Suppressor macrophage treated with lipopolysaccharide for 4 hours (primary cell): ENCODE measurements at places on chromosomes 1 and 21.
A peak's percentile ranks its signal among the peaks of the same experiment; 100 is the strongest.

GRCh38 chr1:14849038-14849437 is 250.6 kb downstream of the KAZN start:
- no peak for DNase-seq

DNA sequence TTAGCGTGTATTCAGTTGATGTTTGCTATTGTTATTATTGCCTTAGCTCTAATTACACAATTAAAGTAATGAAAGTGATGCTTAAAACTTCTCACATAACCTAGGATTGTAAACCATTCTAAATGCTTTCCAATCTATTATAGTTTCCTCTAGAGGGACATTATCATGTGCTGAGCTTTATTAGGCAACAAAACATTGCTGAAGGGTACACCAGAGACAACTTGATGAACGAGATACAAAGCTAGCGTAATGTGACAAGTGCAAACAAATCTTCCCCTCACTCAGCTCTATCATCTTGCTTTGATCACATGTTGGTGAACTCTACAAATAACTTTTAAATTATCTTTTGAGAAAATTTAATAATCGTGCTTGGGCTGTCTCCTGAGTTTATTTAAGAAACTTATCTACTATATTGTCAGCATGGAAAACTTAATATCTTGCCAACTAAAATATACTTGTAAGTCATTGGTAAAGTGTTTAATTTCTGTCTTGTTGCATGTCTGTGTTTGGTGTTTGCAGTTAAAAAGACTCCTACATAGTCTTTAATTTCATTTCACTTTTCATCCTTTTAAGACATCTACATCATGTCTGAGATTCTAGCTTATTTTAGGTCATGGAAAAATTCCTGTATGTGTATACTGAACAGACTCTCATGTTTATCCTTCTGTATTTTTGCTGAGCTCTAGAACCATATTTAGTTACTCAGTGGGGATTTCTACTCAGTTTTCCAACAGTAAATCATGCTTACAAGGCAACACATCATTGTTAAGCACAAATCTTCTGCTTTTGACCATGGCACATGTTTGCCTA is 104.2 kb upstream of the ADAMTS5 start:
- DNase-seq = no peak

DNA sequence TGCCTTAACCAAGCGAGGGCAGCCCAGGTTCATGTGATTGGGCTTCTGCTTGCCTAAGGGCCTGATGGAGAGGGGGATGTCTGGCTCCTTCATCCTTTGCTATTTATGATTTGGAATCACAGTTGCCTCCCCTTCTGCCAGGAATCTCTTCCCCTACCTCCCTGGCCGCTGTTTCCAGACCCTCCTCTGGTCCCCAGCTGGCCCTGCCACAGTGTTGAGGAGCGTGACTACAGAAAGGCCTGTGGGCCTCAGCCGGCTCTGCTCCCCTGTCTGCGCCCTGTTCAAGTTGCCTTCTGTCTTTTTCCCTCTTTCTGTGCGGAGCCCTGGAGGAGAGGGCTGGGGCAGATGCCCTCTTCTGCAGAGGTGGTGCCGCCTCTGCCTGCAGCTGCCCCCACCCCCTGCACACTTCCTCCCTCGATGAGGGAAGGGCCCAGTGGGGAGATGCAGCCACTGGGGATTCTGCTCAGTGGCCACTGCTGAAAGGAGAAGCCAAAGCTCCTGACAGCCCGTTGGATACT is 6.5 kb downstream of the KIAA1614 start:
- no peak for DNase-seq

DNA sequence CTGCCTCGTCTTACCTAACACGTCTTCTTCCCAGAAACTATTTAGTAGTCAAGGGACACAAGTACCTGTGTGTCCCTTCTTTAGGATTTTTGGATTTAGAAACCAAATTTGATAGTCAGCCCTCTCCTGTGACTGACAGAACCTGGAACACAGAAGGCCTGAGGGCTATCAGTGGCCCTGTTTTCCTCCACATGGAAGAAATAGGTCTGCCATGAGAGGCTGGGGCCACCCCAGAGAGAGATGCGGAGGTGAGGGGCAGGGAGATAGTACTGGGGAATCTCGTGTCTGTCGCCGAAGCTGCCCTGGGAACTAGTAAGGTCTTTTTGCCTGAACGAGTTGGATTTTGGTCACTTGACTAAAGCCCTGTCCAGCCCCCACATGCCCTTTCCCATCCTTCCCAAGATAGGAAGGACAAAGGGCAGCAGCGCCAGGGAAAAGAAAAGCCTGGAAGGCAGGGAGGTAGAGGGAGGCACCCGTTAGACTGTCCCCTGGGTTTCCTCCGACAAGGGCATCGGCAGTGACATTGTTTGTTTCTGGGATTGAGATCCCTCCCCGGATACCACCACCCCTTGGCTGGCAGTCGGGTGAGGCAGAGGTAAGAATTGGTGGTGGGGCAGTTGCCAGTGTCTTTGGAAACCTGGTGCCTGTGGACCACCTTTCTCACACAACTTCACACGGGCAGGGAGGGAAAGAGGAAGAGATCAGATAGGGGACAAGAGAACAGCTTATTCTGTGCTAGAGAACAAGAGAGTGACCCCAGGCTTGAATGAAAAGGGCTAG is 19.8 kb downstream of the SMIM12 start:
- no peak for DNase-seq

GRCh38 chr1:247087256-247087655 is 8.6 kb upstream of the ZNF670 start:
- no peak for DNase-seq

GRCh38 chr1:48216941-48217340 is 5.6 kb upstream of the SLC5A9 start:
- no peak for DNase-seq

GRCh38 chr1:200368556-200368955 is 41.3 kb downstream of the ZNF281 start:
- DNase-seq = no peak

DNA sequence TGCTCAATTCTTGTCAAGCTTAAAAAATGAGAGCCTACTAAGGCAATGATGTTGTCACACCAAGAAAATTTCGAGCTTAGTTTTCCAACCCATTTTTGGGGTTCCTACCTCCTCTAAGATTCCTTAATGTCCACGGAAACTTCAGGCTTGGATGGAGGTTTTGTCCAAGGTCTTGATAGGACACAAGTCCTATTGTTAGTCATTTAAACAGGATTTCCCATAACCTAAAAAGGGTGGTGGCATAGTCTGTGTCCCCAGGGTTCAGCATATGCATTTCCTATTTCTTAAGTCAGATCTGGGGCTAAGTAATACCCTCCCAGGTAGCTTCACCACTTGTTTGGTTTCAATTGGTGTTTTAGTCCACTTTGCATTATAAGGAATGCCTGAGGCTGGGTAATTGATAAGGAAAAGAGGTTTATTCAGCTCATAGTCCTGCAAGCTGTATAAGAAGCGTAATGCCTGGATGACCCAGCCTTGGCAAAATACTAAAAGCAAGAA is 10.9 kb upstream of the PADI2 start:
- DNase-seq = no peak

DNA sequence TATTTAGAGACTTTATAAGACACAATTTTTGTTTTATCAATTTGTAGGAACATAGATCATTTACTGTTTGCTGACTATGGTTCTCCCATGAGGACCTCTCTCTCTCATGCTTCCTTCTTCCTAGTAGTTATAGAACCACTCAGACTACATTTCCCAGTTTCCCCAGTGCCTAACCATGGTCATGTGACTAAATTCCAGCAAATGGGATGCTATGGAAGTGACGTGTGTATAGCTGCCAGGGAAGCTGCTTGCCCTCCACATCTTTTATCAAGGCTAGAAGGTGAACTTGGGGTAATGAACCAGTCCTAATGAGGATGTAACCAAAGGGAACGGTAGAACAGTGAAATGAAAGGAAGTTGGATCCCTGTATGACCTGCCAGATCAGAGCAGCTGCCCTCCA is 184.0 kb downstream of the MIS18A start:
- no peak for DNase-seq

- DNase-seq = peak; percentile 60
These were observed 14.9 kb downstream of the PDIK1L start for GRCh38 chr1:26126321-26127084.

- DNase-seq = no peak
These were observed 36.0 kb downstream of the FAM177B start for GRCh38 chr1:222772996-222773379.

GRCh38 chr1:229030630-229031029 is 240.3 kb upstream of the RAB4A start:
- no peak for DNase-seq

DNA sequence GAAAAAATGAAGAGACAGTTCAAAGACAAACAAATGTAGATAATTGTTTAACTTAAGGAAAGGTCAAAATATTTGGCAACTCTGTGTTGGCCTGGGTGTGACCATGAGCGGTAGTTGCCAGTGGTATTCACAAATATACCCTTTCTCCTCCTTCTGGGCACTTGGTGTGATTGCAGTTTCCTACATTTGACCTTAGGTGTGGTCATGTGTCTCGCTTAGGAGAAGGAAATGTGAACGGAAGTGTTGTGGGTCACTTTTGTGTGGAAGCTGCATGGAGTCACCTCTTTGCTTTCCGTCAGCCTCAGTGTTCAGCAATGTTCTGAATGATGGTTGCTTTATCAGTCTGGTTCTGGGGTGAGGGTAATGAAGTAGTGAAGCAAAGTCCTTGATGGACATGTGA is 3.4 kb upstream of the PCSK9 start:
- DNase-seq = peak; percentile 55

DNA sequence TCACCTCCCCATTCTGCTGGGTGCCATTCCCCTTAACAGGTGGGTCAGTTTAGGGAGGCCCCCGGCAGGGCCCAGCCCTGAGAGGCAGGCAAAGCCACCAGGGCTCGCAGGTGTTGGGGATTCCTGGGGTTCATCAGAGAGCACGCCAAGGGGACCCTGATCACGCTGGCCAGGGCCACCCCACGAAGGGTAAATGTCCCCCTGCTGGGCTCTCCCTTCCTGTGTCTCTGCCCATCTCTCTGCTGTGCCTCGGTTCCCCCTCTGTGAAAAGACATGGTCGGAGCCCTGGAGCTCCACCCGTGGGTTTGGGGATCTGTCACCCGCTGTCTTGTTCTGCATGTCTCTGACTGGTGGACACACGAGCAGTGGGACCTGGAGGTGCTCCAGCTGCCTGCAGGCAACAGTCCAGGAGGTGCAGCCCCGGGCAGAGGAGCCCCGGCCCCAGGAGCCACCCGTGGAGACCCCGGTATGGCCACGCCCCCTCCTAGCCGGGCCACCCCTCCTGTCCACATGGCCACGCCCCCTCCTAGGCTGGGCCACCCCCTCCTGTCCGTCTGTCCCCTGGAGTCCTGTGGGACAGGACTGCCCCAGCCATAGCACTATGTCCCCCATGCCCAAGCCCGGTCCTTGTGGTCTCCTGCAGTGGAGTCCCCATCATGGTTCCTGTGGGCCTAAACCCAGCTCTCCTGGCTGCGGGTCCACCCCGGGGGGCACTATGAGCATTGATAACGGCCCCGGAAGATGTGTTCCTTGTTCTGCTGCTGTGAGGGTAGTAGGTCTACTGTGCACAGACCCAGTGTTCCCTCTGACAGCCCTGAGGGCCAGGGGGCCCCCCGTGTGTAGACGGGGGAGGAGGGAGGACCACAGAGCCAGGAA is 6.5 kb downstream of the AIRE start:
- DNase-seq = no peak

GRCh38 chr1:187417520-187417919 is 588.8 kb downstream of the PLA2G4A start:
- no peak for DNase-seq

DNA sequence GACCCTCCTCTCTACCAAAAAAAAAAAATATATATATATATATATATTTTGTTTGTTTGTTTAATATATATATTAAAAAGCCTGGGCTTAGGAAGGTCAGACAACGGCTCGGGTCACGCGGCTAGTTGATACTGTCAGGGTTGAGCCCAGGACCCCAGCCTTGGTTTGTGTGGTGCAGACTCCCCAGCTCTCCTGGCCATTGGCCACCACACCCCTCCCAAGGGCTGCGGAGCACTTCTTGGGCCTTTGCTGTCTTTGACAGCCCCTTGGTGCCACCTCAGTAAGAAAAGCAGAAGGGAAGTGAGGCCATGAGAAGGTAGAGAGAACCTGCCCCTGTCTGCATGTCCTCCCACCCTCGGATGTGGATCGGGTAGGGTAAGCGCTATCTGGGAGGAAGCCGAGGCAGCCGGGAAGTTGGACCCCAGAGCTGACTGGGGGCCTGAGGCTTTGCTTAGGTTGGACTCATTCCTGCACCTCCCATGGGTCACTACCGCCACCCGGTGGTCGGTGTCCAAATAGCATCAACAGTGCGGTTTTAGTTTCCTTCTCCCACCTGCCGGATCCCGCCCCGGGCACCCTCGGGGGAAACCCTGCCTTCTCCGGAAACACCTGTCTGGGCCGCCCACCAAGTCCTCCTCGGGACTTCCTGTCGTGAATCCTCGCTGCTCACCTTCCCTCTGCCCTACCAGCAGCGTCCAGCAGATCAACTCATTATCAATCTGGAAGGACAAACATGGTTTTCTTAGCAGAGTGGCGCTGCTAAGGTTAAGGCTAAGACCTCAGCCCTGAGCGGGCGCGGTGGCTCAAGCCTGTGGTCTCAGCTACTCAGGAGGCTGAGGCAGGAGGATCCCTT is 29.8 kb upstream of the GNPAT start:
- DNase-seq = peak; percentile 81

GRCh38 chr21:28086861-28087581 is 905.7 kb downstream of the LTN1 start:
- no peak for DNase-seq

DNA sequence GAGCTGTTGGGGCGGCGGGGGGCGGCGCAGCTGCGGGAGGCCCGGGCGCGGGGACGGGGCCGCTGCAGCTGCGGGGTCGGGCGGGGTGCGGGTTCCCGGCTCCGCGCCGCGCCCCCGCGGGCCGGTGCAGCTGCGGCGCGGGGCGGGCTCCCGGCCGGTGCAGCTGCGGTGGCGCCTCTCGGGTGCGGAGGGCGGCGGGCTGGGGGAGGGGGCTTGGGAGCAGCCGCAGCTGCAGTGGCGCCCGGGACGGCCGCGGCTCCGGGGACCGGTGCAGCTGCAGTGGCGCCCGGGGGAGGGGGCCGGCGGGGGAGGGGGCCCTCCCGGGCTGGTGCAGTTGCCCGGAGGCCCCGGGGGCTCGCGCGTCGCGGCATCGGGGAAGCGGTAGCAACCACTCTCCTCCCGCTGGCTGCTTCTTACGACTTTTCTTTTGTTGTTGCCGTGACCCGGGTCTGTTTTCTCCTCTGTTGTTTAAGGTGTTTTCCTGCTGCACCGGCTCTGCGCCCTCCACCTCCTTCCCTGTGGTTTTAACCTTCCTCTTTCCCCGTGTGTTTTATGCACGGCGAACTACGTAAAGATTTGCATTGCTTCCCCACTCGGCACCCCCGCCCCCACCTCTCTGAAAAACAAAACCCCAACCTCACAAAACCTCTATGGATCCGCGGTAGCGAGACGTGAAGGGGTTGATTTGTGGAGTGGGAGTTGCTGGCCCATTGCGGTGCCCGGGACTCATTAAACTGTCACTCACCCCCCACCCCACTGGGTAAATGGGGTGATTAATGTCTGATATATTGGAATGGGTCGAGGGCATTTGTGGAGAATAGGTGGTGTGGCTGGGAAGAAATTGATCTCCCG is 1.7 kb upstream of the ZBTB18 start:
- no peak for DNase-seq

GRCh38 chr1:68421350-68421749 is 28.4 kb downstream of the RPE65 start:
- DNase-seq = no peak

- DNase-seq = no peak
These were observed 832 bp downstream of the PLPPR4 start for GRCh38 chr1:99265124-99265523.
